ENCODE measurements at places on chromosomes 16 and 17. TPM values are rescaled to one million over a fixed set of nuclear protein-coding genes. Genes with fewer than 3 reads are reported as not detected.

Gene CTRB1
- total RNA-seq: not detected

Gene PPP1R1B
- total RNA-seq: not detected

Gene NTN3
- not detected for total RNA-seq

Gene DERL2
- total RNA-seq: 83.4 TPM

Gene CD300LG
- total RNA-seq: 5.4 TPM

Gene DNAAF8
- 0.18 TPM for total RNA-seq

Gene USP31
- total RNA-seq: 32.0 TPM

Gene CAVIN1
- 334 TPM for total RNA-seq

Gene TUFM
- total RNA-seq: 173 TPM

Gene TBC1D28
- total RNA-seq: not detected

GRCh38 chr17:4744999-4745969 lies 5.6 kb upstream of the CXCL16 start:
- peaks cover 15% of the 10 kb centered on the region for H3K4me1 ChIP-seq
- H3K27ac ChIP-seq: peak overlapping the region; percentile 13
- H3K36me3 ChIP-seq: no peaks in the 10 kb centered on the region
- peaks cover 24% of the 10 kb centered on the region for H3K27me3 ChIP-seq
- peak; percentile 37 for DNase-seq

GRCh38 chr16:22813948-22814710 lies at the start of gene HS3ST2:
Gene HS3ST2 (plus strand): TSS chr16:22814162. CDS start chr16:22814611, 449 bp downstream.
- no peaks in the 10 kb centered on the region for H3K36me3 ChIP-seq
- peaks cover 6% of the 10 kb centered on the region for H3K27me3 ChIP-seq
- peak; percentile 75 for DNase-seq
- H3K4me3 ChIP-seq: peak within 1 kb of the TSS; percentile 88
- H3K27ac ChIP-seq: no peak within 1 kb of the TSS

DNA sequence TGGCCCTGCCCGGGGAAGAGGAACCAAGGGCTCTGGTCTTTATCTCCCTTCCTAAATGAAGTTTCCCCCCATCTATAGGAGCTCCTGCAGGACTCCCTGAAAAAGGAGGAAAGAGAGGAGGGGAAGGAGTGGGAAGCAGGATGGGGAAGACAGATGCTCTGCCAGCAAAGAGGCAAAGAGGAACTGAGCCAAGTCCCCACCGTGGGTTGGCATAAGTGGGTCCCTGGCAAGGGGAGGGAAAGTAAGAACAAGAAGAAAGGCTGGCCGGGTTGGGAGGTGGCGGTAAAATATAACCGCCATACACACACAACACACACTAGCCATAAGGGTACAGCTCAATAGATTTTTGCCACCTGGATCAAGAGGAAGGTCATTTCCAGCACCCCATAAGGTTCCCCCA lies 6.1 kb upstream of the EIF1 start:
- H3K4me1 ChIP-seq: peaks cover 11% of the 10 kb centered on the region
- H3K36me3 ChIP-seq: no peaks in the 10 kb centered on the region
- no peak for DNase-seq
- no peak overlapping the region for H3K27ac ChIP-seq
- peaks cover 7% of the 10 kb centered on the region for H3K27me3 ChIP-seq

- H3K4me3 ChIP-seq: peak overlapping the region; percentile 87
- peaks cover 10% of the 10 kb centered on the region for H3K27me3 ChIP-seq
- no peak overlapping the region for H3K27ac ChIP-seq
Measured at GRCh38 chr16:69106491-69107315, 1.2 kb downstream of the HAS3 start.

DNA sequence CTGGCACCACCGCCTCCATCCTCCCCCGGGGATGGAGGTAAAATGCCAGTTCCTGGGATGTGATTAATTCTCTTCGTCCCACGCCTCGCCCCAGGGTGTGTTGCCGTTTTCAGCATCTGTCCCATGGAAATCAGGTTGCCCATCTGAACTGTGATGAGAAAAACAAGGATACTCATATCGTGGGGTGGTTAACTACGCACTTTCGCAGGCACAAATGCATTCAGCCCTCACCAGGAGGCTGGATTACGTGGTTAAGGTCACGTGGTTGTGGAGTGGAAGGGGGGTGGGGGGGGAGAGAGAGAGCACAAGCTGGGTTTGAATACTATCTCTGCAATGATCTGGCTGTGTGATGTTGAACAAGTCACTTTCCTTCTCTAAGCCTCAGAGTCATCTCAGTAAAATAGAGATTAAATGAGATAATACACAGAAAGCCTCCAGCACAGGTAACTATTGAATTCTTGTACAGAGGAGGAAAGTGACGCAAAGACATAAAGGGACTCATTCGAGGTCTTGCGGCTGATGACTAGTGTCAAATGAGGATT lies 74.7 kb downstream of the BMERB1 start:
- peaks cover 7% of the 10 kb centered on the region for H3K27me3 ChIP-seq
- H3K4me3 ChIP-seq: no peak overlapping the region
- H3K36me3 ChIP-seq: peaks cover 6% of the 10 kb centered on the region

DNA sequence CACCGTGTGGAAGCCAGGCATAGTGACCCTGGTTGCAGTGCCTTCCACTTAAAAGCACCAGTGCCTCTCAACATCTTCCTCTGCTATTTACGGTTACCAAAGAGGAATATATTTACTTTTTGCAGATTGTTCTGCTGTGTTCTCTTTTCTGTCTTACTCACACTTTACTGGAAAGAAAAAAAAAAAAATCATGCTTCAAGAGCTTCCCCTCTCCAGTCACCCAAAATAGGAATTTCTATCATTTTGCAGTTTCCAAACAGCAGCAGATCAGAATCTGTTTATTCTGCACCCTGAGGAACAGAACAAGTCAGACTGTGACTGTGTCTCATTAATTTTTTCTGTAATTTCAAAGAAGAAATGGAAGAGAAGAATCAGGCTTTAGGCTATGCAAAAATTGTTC lies 96.1 kb downstream of the KCNJ2 start:
- no peak overlapping the region for H3K4me3 ChIP-seq
- no peak for DNase-seq
- H3K36me3 ChIP-seq: no peaks in the 10 kb centered on the region
- no peaks in the 10 kb centered on the region for H3K27me3 ChIP-seq
- H3K27ac ChIP-seq: no peak overlapping the region
- peaks cover 2% of the 10 kb centered on the region for H3K4me1 ChIP-seq

- no peak overlapping the region for H3K27ac ChIP-seq
- DNase-seq: no peak
- H3K4me3 ChIP-seq: no peak overlapping the region
Measured at GRCh38 chr16:83455716-83456115, 352.1 kb upstream of the HSBP1 start.

DNA sequence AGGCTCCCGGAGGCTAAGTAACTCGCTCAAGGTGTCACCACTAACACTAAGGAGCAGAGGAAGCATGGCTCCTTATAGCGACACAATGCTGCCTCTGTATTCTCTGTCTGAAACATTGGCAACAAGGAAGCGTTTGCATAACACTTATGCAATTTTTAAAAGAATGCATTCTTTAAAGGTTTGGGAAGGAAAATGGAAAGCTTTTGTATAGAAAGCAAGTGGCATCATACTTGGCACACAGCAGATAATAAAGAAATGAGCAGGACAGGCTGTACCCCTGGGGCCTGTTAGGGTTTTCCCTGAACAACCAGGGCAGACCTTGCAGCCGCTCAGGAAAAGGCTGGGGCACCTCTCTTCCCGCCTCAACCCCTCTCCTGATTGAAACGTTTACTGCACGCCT lies 36.9 kb downstream of the PPL start:
- H3K36me3 ChIP-seq: peaks cover 6% of the 10 kb centered on the region
- H3K27me3 ChIP-seq: peaks cover 10% of the 10 kb centered on the region
- H3K4me3 ChIP-seq: no peak overlapping the region
- no peaks in the 10 kb centered on the region for H3K4me1 ChIP-seq
- no peak for DNase-seq

- peak overlapping the region; percentile 87 for H3K4me3 ChIP-seq
- no peak overlapping the region for H3K27ac ChIP-seq
- H3K4me1 ChIP-seq: peaks cover 26% of the 10 kb centered on the region
- peak; percentile 53 for DNase-seq
Measured at GRCh38 chr17:42682722-42683403, 532 bp downstream of the CNTNAP1 start.

DNA sequence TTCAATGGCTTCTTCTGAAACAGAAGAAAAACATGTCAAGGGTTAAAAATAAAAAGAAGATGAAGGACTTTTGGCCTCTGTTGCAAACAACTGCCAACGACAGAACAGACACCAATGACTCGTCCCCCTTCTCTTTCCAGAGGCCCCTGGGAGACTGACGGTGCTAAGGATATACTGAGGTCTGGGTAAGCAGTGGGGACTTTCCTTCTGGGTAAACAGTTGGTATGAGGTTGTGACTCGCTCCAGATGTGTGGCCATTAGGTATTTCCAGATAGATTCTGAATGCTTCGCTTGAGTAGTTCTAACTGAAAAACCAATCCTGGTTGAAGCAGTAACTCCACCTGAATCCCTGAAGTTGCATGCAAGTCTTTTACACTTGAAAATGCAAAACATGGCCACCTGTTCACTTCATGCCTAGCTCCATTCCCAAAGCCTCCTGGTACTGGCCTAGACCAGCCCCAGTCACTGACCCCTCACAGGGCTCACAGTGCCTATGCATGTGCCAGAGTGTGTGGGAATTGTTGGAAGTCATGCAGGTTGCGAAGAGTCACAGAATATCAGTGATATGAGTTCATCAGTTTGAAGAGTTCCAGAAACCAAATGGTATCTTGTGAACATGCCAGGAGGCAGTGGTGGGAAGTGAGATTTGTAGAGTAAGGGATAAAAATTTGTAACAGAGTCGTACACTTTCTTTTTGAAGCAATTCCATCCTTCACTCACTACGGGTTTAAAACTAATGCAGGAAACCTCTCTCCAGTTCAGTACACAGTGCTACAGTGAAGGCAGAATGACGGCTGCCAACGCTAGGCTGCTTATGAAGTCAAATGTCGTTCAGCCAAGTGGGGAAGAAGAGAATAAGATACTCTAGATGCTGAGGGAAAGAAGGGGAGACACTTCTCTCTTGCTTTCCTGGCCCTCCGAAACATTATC lies 217.8 kb downstream of the ZFHX3 start:
- no peak overlapping the region for H3K27ac ChIP-seq
- no peak for DNase-seq
- H3K36me3 ChIP-seq: peaks cover 4% of the 10 kb centered on the region
- H3K4me3 ChIP-seq: no peak overlapping the region
- H3K27me3 ChIP-seq: no peaks in the 10 kb centered on the region
- H3K4me1 ChIP-seq: no peaks in the 10 kb centered on the region

GRCh38 chr17:418421-418751 lies 65.8 kb upstream of the RPH3AL start:
- peaks cover 7% of the 10 kb centered on the region for H3K27me3 ChIP-seq
- peaks cover 20% of the 10 kb centered on the region for H3K4me1 ChIP-seq
- no peak overlapping the region for H3K4me3 ChIP-seq
- no peak overlapping the region for H3K27ac ChIP-seq

DNA sequence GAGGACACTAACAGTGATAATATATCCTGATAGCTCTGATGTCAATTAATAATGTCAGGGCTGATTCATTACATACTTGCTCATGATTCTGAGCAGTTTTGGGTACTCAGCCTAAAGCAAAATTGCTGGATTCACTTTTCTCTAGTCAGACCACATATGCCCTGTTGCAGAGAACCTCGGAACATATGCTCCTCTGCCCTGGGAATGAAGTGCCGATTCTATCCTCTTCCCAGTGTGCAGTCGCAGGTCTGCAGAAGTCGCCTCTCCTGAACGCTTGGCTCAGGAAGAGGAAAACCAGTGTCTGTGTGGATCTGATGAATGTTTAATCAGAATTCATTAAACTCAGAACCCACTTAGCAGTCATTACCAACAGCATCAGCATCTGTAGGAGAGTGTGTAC lies 34.5 kb downstream of the ABCC12 start:
- H3K36me3 ChIP-seq: peaks cover 10% of the 10 kb centered on the region
- H3K4me3 ChIP-seq: no peak overlapping the region
- H3K27ac ChIP-seq: no peak overlapping the region
- peaks cover 13% of the 10 kb centered on the region for H3K27me3 ChIP-seq

GRCh38 chr16:77739559-77739892 lies 17.2 kb downstream of the NUDT7 start:
- no peaks in the 10 kb centered on the region for H3K4me1 ChIP-seq
- no peak overlapping the region for H3K4me3 ChIP-seq
- H3K27me3 ChIP-seq: no peaks in the 10 kb centered on the region
- H3K36me3 ChIP-seq: no peaks in the 10 kb centered on the region
- no peak for DNase-seq
- no peak overlapping the region for H3K27ac ChIP-seq

GRCh38 chr17:62704381-62704971 lies 77.0 kb downstream of the MRC2 start:
- H3K4me3 ChIP-seq: peak overlapping the region; percentile 90
- H3K4me1 ChIP-seq: peaks cover 24% of the 10 kb centered on the region
- peak; percentile 48 for DNase-seq
- H3K36me3 ChIP-seq: peaks cover 14% of the 10 kb centered on the region

DNA sequence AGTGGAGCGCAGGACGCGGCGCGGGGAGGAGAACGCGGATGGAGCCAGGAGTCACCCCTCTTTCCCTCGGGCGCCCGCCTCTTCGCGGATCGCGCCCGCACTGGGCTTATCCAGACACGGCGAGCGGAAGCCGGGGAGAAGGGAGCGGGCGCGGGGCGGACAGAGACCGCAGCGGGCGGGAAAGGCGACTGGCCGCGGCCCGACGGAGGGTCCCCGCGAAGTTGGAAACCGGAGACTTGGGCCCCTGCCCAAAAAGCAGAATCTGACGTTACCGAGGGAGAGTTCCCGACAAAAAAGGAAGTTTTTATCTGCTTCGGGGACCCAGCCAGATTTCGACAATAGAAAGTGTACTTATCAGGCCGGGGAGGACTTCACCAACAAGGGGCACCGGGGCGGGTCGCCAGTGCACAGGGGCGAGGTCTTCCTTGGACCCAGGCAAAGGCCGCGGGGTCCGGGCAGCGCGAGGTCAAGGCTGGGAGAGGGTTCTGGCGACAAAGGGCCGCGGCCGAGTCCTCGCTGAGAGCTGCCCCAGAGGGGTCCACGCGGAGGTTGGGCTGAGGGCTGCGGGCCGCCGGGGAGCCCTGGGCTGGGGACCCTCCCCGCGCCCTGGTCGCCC lies 519 bp downstream of the ST6GALNAC2 start:
- no peaks in the 10 kb centered on the region for H3K4me1 ChIP-seq
- H3K4me3 ChIP-seq: peak overlapping the region; percentile 51
- DNase-seq: peak; percentile 30
- no peak overlapping the region for H3K27ac ChIP-seq
- peaks cover 11% of the 10 kb centered on the region for H3K36me3 ChIP-seq
- H3K27me3 ChIP-seq: peaks cover 28% of the 10 kb centered on the region

Measured in endothelial cell (in vitro differentiated cells).